GM19239 (cell line): ENCODE measurements at places on chromosomes 3 and 15.
A peak's percentile ranks its signal among the peaks of the same experiment; 100 is the strongest.

- DNase-seq: no peak
These were observed 138.8 kb downstream of the PDZRN3 start for GRCh38 chr3:73485877-73486330.

GRCh38 chr15:35078221-35078915 lies 6.7 kb downstream of the NANOGP8 start:
- DNase-seq: peak; percentile 72

DNA sequence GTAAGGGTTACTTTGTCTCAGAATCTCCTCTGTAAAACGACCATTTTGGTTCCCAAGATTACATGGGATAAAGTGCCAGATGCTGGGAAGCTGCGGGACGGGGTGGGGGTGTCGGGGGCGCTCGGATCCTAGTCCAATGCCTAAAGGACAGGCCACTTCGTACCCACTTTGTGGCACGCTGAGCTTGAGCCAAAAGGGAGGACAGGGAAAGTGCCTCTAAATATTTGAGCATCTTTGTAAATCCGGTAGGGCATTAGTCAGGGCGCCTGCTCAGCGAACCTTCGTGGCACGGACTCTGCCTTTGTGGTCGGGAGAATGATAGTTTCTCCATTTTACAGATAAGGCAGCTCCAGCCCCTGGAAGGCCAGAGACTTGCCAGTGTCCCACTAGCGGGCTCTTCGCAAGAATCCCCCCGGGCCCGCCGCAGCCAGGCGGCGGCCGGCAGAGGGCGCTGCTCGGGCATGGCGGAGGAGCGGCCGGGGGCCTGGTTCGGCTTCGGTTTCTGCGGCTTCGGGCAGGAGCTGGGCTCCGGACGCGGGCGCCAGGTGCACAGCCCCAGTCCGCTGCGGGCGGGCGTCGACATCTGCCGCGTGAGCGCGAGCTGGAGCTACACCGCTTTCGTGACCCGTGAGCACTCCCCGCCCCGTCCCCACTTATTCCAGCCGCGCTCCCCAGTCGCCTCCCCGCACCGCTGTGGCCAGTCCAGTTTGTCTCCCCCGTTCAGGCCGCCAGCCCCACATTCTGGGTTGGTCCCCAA lies 1.8 kb downstream of the RCCD1 start:
- peak; percentile 92 for DNase-seq

- no peak for DNase-seq
These were observed 99.6 kb upstream of the FRMD4B start for GRCh38 chr3:69485489-69485888.

GRCh38 chr15:90040618-90041017 lies 39.5 kb downstream of the ZNF710 start:
- DNase-seq: no peak

GRCh38 chr3:66242788-66243464 lies 22.1 kb downstream of the SLC25A26 start:
- no peak for DNase-seq

- DNase-seq: peak; percentile 84
These were observed 1.6 kb downstream of the OXTR start for GRCh38 chr3:8767667-8768363.

- no peak for DNase-seq
These were observed 8.6 kb upstream of the CAPN7 start for GRCh38 chr3:15197340-15198029.

GRCh38 chr15:36029606-36030210 lies 483.7 kb upstream of the DPH6 start:
- no peak for DNase-seq
